Activated T-helper 1 cell treated with anti-CD3 and anti-CD28 coated beads, Interleukin-12 subunit alpha, Interleukin-12 subunit beta, Interleukin-2, Interleukin-4 antibody, amounts not matched to agents 30 ng/mL and 10 ng/mL and 1 ng/mL, durations not matched to agents 14 hours and 24 hours and 36 hours (primary cell): ENCODE measurements at places on chromosomes 6 and 20. TPM values are rescaled to one million over a fixed set of nuclear protein-coding genes. Genes with fewer than 3 reads are reported as not detected.

BMP5 gene
- not detected in 2 replicates for total RNA-seq

GRCh38 chr6:28922821-28923317 is 916 bp downstream of the TRIM27 start:
- H3K27me3 ChIP-seq: no peaks in the 10 kb centered on the region
- peaks cover 42% of the 10 kb centered on the region for H3K36me3 ChIP-seq
- H3K27ac ChIP-seq: peak overlapping the region; percentile 91
- peak; percentile 45 for DNase-seq
- H3K4me3 ChIP-seq: peak overlapping the region; percentile 93
- H3K4me1 ChIP-seq: peaks cover 38% of the 10 kb centered on the region

DNA sequence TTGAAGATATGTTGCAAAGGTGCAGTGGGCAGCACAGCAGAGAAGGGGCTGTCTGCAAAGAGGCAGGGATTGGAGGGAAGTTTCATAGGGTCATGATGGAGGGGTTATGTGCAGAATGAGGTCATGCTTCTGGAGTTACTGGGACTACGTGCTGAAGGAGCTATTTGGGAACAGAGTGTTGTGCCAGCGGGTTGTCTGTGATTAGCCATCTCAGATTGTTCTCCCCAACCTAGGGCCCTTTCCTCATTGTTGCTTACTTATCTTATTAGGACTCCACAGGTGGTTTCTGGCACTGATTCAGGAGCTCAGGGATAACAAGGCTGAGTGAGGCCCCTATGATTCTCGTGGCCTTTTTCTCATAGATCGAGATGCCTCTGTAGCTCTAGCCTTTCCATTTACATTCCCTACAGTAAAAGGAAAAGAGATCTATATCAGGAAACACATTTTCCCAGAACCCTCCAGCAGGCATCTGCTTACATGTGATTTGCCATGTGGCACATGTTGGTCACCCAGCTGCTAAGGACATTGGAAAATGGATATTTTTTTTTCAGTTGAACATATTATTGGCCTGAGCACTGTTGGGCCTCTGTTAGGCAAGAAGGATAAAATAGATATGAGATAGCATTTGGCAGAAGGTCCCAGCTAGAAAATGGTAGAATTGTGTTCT is 429.6 kb upstream of the PLCB4 start:
- no peaks in the 10 kb centered on the region for H3K36me3 ChIP-seq
- no peaks in the 10 kb centered on the region for H3K27me3 ChIP-seq
- H3K4me1 ChIP-seq: no peaks in the 10 kb centered on the region
- no peak overlapping the region for H3K27ac ChIP-seq

GRCh38 chr6:112026933-112027332 is 27.0 kb upstream of the CCN6 start:
- H3K4me1 ChIP-seq: peaks cover 55% of the 10 kb centered on the region
- DNase-seq: no peak
- H3K36me3 ChIP-seq: peaks cover 12% of the 10 kb centered on the region
- H3K27me3 ChIP-seq: no peaks in the 10 kb centered on the region

ROMO1 gene
- total RNA-seq: 80.3 and 95.6 TPM in 2 replicates

DNA sequence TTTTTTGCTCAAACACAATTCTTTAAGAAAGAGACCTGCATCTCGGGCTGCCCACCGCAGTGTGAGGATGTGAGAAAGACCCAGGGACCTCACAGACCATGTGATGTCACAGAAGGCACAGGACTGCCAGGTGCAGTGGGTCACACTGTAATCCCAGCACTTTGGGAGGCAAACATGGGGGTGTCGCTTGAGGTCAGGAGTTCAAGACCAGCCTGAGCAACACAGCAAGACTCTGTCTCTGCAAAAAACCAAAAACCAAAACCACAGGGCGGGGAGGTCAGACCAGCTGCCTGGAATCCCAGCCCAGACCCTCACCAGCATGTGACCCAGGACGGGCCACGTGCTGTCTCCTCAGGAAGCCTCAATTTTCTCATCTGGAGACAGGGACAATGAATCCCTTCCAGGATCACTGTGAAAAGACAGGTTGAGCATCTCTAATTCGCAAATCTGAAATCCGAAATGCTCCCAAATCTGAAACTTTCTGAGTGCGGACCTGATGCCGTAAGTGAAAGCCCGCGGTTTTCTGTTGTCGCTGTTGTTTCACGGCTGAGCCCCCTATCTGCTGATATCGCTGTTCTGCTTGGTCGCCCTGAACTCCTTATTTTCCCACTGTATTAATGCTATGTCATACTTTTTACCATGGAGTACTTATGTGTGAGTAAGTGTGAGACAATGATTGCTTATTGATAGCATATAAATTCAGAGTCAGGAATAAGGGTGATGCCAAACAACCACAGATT is 159.5 kb upstream of the PTPN1 start:
- no peak for DNase-seq
- peaks cover 2% of the 10 kb centered on the region for H3K36me3 ChIP-seq
- no peak overlapping the region for H3K4me3 ChIP-seq
- peak overlapping the region; percentile 11 for H3K27ac ChIP-seq
- peaks cover 56% of the 10 kb centered on the region for H3K4me1 ChIP-seq

- H3K4me1 ChIP-seq: peaks cover 8% of the 10 kb centered on the region
- H3K4me3 ChIP-seq: no peak overlapping the region
- H3K27ac ChIP-seq: no peak overlapping the region
- H3K36me3 ChIP-seq: no peaks in the 10 kb centered on the region
These were observed 299.6 kb downstream of the ADGRG6 start for GRCh38 chr6:142601427-142601826.

SNAP91 gene
- not detected in 2 replicates for total RNA-seq

DNA sequence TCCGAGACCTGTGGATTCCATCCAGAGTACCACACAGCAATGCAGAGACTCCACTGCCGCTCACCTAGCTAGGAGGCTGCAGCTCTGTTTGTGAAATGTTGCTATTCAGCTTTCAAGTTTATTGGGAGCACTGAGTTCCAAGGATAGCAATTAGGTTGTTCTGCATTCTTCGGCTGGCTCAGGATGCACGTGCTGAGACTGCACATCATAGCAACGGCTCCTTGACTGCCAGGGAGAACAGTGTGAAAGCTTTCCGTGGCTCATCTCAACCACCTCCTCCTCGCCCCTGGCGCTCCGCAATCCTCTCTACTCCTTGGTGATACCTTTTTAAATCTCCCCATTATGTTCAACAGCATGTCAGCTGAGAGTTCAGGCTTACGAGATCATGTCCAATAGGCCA is 116.6 kb downstream of the TSHZ2 start:
- no peak overlapping the region for H3K27ac ChIP-seq
- no peak overlapping the region for H3K4me3 ChIP-seq
- H3K4me1 ChIP-seq: peaks cover 42% of the 10 kb centered on the region
- no peak for DNase-seq
- H3K36me3 ChIP-seq: peaks cover 10% of the 10 kb centered on the region
